ENCODE measurements at places on chromosomes 6 and 20.
A peak's percentile ranks its signal among the peaks of the same experiment; 100 is the strongest.

DNA sequence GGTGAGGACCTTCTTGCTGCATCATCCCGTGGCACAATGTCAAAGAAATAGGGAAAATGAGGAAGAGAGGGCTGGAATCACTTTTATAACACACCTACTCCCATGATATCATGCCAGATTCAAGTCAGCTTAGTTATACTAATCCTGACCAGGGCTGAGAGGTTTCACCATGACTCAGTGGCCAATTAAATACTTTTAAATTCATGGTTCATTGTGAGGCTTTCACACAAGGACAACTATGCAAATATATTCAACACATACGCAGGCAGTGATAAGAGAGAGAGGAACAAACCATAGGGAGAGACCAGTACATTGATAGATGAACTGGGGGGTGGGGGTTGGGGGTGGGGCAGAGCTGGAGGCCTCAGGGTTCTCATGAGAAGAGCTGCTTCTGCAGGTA, 313.1 kb downstream of the LRFN2 start:
- no peak for DNase-seq

GRCh38 chr6:39992861-39993622, 58.8 kb upstream of the MOCS1 start:
- DNase-seq = no peak

DNA sequence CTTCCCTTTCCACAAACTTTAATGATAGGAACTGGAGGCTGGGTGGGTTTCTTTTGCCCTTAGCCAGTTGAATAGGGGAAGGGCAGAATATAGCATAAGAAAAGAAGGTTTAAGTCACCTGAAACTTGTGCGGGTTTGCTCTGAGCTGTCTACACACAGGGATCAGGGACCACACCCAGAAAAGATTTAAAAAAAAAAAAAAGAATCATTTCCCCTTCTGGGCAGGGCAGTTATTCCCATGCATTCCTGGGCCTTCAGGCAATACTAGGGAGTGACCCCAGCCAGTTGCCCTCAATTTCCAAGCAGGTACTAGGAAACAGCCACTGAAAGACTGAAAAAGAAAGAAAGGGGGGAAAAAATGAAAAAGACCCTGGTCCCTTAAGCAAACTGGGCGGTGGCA, 39.6 kb upstream of the HDAC2 start:
- DNase-seq = no peak

GRCh38 chr6:154672086-154672485, 61.1 kb upstream of the SCAF8 start:
- no peak for DNase-seq

DNA sequence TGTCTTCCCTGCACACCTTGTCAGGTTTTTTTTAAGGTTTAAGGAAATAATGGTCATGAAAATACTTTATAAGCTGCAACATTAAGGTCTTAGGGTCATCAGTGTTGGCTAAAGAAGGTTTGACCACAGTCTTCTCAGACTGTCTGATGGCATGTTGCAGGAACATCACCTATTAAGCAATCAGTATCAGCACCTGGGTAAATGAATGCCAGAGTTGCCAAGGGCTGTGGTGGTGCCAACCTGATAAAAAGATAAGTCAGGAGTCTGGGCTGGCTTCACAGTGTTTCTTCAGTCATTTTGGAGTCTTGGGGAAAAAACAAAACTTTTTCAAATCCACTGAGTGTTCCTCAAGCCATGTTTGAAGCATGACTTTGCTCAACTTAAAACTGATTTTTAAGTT, 61.5 kb upstream of the VSTM2L start:
- DNase-seq = no peak

- DNase-seq = no peak
These were observed 8.3 kb downstream of the APOBEC2 start for GRCh38 chr6:41061196-41061726.

- peak; percentile 90 for DNase-seq
These were observed 2.8 kb upstream of the MAPK13 start for GRCh38 chr6:36127462-36128016.

- DNase-seq = no peak
These were observed 13.6 kb downstream of the TGM2 start for GRCh38 chr20:38151455-38151854.

GRCh38 chr6:40906759-40907158, 132.3 kb downstream of the UNC5CL start:
- peak; percentile 28 for DNase-seq

DNA sequence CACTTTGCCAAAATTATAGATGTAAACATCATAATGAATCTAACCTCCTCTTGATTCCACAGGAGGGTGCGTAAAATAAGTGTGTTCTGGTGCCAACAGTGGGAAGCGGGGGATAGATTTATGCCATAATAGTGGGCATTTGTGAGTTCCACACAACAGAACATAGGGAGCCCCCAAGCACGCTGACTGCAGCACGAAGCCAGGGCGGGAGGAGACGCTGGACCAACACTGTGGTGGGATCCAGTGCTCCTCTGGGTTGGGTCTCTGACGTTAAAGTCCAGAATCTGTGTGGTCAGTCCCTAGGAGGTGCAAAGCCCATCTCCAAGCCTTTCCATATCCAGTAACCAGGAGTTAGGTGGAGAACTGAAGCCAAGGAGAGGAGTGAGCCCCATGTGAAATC, 1.8 kb upstream of the TTLL2 start:
- DNase-seq = no peak

DNA sequence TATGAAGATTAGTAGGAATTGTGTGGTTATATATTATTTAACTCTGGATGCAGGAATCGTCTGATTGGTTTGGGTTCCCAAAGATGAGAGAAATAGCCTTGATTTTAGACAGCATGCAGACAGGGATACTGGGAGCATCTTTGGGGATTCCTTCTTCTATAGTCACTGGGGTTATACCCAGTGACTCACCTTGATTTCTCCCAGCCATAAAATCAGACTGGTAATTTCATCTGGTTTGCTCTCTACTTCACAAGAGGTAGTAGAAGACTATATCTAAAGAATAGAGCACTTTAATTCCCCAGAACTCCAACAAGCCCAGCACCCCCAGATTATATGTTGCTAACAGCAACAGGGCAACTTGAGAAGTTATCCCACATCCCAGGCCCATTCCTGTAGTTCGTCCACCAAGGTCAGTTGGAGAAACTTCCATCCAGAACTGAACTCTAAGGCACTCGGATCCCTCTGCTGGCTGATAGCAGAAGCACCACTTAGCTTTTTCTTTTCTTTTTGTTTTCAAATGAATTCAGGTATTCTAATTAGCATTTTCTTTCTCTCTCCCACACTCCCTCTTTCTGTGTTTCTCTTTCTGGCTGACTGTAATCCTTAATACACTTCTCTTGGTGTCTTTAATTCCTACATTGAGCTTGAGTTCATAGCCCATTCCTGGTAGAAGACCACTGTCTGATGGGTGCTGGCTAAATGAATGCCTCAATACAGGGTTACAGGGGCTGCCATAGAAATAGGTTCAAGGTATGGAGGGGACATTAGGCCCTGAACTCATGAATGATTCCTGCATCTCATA, 20.4 kb upstream of the EFHC1 start:
- peak; percentile 72 for DNase-seq

DNA sequence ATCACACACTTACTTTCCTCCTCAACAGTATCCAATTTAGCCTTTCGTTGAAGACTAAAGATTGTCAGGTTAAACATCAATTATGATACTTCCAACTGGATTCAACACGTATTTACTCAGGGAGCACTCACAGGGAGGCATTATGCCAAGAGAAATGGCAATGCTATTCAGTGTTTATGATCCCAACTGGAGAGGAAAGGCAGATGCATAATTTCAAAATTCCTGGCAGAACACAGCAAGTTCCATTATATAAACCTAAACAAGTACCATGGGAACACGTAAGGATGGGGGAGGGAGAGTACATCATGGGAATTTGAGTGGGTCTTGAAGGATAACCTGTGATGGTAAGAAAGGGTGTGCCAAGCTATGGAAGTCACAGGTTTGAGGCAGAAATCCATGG, 112.7 kb downstream of the ISM1 start:
- DNase-seq = no peak

- DNase-seq = no peak
These were observed 46.7 kb upstream of the BLCAP start for GRCh38 chr20:37574199-37574890.

DNA sequence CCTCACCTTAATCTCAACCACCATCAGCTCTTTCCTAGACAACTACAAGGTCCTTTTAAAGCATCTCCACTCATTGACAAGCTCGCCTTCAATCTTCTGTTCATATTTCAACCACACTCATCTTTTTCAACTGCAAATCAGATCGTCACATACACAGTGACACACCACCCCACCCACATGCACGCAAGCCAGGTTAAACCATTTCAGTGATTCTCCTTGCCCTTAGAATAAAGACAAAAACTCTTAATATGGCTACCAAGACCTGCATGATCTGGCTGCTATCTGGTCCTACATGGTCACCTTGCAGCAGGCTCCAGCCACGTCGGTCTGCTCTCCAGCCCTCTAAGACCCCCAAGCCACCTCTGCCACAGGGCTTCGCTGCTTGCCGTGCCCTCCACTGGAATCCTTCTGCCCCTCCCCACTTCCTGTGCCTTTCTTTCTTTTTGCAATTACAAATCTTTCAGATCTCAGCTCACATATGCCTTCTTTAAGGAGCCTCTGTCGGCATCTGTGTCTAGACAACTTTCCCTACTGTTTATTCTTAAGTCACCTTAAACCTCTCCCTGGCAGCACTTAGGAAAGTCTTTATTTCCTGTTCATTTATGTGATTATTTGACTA, 507.3 kb upstream of the ARID1B start:
- DNase-seq = no peak

DNA sequence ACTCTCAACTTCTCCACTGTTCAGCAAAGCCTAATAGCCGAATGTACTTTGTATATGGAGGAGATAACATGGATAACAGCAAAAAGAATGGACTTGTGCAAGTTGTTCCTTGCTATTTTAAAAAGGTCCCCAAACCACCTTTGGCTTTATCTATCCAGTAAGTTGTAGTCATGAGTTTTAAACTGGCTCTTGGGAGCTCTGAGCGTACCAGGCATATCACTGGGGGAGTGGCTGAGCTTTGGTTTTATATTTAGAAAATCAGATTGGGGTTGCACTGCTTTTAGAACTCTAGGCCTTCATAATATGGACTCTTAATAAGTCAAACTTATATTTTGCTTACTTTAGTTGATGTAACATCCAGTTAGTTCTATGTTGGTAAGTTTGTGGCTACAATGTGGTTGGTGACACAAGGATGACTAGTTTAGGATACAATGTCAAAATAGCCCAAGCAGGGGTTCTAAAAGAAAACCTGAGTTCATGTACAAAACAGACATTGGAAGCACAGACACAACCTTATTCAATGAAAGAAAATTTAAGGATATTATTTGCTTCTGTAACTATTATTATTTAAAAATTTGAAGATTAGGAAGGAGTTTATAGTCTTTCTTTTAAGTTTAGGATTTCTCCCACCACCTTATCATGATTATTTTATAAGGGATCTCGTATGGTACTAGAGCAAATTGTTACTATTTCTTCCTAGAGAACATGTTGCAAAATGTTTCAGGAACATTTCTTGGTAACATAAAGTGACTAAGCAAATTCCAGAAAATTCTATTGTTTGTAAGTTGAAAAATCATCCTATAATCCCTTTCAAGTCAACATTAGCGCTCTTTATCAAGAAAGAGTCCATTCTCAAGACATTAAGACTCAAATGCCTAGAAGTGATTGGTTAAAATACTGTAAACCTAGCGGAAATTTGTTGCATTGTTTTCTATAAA, 165.8 kb upstream of the SUPT3H start:
- peak; percentile 11 for DNase-seq

- peak; percentile 67 for DNase-seq
These were observed 53.3 kb upstream of the KLHL31 start for GRCh38 chr6:53718597-53719460.

Measured in AG08396 (cell line).